Transverse colon (tissue), 4 donors: ENCODE measurements at places on chromosomes 3 and 15. TPM values are rescaled to one million over a fixed set of nuclear protein-coding genes. Genes with fewer than 3 reads are reported as not detected.

- DNase-seq = no peak
These were observed 58.9 kb upstream of the LIMD1 start for GRCh38 chr3:45535665-45536064.

TARS3 gene
- total RNA-seq = 11.7 TPM

NR2E3 gene
- total RNA-seq = 0.95 TPM

- DNase-seq = no peak
These were observed 49.1 kb downstream of the FMN1 start for GRCh38 chr15:33145447-33145846.

DNA sequence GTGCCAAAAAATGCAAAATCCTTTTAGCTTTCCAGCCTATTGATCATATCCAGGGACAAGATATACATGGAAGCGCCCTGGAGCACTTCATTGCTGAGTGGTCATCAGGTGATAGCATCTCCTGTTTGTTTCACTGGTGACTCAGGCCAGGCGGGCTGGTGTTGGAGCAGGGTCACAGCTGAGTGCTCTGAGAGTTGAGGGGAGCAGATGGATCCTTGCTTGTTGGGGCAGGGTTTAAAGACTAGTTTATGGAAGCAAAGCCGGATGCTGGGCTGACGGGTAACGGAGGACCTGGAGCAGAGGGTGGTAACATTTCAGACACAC, 405.0 kb upstream of the TPM1 start:
- no peak for DNase-seq

TFG gene
- 89.8 TPM for total RNA-seq

DNA sequence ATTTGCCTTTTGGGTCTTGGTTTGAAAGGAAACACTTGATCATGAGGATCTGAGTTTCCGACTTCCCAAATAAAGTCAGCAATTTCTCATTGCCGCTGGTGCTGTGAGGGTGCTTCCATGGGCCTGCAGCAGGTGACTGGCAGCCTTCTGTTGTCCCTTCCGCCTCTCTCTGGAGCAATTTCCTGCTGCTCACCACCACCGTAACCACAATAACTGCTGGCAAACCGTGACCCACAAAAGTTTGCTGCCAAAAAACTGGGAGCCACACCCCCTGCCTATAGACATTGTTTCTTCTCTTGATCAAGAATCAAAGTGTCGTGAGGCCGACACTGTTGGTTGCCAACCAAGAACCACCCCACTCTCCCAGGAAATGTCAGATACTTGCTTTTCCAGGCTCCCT, 164.0 kb downstream of the NR2F2 start:
- no peak for DNase-seq

GRCh38 chr15:91522605-91523332, 330.7 kb upstream of the SLCO3A1 start:
- no peak for DNase-seq

ACAN gene
- total RNA-seq = not detected

AMIGO3 gene
- total RNA-seq = 0.68 TPM

- no peak for DNase-seq
These were observed 71.0 kb downstream of the TCF12 start for GRCh38 chr15:56989411-56989924.

DNA sequence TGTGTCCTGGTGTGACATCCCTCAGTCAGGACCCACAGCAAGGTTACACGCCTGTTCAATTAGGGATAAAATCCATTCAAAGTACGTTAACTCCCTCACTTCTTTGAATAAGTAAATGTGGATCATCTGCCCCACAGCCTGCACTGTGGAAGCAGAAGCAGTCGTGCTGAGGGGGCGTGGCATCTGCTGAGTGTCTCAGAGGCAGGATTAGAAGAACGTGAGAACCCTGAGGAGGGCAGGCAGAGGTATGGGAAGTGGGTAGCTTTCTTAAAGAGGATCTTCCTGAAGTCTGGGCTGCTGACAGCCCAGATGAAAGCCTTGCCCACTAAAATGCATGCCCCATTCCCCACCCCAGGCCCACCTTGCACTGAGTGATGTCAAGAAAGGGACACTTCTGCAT, 28.5 kb downstream of the CRABP1 start:
- no peak for DNase-seq

IL5RA gene
- total RNA-seq = not detected

DNA sequence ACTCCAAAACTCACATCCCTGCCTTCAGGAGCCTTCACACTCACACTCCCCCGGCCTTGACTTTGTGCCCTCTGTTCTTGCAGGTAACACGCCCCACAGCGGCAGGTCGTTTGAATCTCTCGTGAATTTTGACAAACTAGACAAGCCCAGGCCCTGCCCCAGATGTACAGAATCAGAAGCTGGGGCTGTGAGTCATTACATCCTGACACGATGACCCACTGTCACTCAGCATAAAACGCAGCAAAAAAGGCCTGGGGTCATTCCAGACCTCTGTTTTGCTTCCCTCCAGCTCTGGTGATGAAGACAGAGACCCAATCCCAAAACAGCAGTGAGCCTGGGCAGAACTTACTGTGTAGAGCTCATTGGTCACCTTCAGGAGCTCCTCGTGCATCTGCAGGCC, 116.4 kb upstream of the RAD18 start:
- no peak for DNase-seq

FANCD2OS gene
- total RNA-seq = not detected

DNA sequence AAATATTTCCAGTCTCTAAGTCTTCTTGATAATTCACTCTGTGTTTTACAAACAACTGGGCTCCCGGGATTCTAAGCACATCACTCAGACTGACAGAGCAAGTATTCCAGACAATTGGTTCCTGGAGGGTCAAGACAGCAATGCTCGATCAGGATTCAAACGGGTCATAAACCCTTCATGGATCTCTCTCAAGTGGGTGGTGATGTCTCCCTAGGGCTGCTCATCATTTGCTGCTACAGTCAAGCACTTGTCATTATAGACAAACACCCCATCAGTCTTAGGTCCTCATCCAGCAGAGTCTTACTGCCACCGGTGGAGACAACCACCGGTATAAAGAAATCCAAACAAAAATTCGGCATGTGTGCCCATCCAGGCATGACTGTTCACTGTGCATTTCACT, 921.1 kb downstream of the FHIT start:
- no peak for DNase-seq

GRCh38 chr15:80106051-80106450, 46.6 kb downstream of the ZFAND6 start:
- no peak for DNase-seq

DNA sequence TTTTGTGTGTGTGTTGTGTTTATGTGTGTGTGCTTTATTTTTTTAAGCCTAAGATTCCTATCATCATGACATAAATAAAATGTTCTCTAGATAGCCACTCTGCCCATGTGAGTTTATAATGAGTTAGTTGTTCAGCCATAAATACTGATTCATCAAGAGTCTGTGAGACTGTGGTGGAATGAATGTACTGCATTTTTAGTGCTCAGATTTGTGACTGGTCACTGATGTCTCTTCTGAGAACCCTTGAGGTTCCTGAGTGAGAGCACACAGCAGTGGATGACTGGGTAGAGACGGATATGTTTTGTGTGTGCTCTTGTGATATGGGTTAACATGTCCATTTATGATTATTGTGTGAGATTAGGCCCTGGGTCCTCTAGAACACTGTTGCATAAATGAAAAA, 51.2 kb downstream of the SETD5 start:
- no peak for DNase-seq

GRCh38 chr3:71389911-71390573, 193.5 kb downstream of the FOXP1 start:
- peak; percentile 67 for DNase-seq

GRCh38 chr15:78255421-78256043, 8.8 kb upstream of the DNAJA4 start:
- no peak for DNase-seq

ROBO2 gene
- total RNA-seq = 0.41 TPM

DNA sequence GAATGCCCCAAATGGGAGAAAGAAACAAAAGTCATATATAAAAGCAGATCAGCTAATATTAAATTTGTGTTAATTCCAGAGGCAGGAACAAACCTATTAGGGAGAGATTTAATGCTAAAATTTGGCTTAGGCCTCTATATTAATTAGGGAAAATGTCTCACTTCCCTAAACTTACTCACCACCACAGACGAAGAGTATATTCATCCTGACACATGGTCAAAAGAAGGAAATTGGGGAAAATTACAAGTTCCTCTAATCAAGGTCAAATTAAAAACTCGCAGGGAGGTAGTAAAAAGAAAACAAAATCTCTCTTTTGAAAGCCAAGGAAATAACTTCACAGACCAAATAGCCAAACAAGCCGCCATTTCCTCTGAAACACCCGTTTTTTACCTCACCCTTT, 32.2 kb downstream of the GRM2 start:
- DNase-seq = no peak

KY gene
- total RNA-seq = not detected

DNA sequence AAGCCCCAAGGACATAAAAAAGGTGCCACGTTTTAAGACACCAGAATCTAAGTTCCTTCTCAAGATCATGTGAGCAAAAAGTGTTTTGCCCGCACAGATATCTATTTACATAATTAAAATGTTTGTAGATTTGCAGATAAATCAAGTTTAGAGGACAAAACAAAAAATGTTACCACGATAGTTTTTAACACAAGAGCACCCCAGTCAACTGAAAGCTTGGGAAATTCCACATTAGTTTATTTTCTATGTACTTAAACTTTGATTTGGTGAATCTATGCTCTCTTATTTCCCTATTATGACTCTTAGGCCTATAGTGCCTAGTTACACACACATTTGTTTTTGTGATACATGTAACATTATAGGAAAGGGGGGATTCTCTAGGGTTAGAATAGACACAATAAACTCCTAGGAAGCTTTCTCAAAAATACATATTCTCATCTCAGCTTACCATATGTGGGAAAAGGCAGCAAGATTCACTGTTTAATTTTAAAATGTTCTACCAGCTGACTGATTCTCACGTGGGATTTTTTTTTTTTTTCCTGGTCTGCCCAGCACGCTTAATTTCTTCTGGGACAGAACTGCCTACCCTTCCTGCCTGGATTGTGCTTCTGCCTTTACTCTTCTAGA, 8.4 kb upstream of the LEKR1 start:
- no peak for DNase-seq

- DNase-seq = no peak
These were observed 128.5 kb downstream of the LSAMP start for GRCh38 chr3:116316771-116317170.

DNA sequence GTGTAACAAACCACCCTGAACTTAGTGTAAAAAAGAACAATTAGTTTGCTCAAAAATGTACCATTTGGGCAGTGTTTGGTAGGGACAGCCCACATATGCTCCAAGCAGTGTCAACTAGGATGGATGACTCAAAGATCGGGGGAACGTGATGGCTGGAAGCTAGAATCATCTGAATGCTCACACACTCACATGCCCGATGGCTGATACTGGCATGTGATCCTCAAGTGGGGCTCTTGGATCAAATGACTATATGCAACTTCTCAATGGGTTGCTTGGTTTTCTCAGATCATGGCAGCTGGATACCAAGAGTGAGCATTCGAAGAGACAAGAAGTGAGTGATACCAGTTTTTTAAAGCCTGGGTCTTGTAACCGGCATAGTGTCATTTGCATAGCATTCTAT, 335.9 kb upstream of the KCNMB2 start:
- DNase-seq = no peak

GRCh38 chr3:13294442-13295351, 125.4 kb downstream of the NUP210 start:
- DNase-seq = no peak

GRCh38 chr3:149581681-149582370, 76.0 kb downstream of the WWTR1 start:
- DNase-seq = no peak

DNA sequence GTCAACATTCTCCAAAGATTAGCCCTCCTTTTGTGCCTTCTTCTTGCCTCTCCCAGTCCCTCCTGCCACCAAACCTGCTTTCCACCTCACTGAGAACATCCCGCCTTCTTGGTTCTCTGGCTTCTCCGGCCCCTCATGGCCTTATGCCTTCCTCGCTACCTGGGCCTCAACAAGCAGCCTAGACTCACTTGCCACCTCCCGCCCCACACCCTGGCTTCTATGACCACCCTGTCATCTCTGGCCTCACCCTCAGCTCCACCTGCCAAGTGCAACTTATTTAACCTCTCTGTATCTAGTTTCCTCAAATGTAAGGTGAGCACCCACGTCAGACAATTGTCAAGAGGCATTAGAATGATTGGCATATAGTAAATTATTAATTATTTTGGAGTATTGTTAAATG, 68.8 kb upstream of the MEX3B start:
- no peak for DNase-seq

- DNase-seq = peak; percentile 27
These were observed 38.1 kb upstream of the IQSEC1 start for GRCh38 chr3:13111173-13111872.

CISH gene
- total RNA-seq = 4.4 TPM

GOLGA6L4 gene
- total RNA-seq = 4.0 TPM

DNA sequence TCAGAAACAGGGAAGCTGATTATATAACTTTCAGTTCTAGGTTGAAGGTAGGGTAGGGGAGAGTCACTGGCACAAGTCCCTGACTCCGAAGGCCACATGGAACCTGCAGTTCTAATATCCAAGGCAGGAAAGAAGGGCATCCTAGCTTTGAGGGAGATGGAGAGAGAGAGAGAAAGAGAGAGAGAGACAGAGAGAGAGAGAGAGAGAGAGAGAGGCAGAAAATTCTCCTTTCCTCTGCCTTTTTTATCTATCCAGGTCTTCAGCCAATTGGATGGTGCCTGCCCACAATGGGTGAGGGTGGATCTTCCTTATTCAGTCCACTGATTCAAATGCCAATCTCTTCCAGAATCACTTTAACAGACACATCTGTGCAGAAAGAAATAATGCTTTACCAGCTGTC, 35.7 kb upstream of the TMEM45A start:
- DNase-seq = no peak

DNA sequence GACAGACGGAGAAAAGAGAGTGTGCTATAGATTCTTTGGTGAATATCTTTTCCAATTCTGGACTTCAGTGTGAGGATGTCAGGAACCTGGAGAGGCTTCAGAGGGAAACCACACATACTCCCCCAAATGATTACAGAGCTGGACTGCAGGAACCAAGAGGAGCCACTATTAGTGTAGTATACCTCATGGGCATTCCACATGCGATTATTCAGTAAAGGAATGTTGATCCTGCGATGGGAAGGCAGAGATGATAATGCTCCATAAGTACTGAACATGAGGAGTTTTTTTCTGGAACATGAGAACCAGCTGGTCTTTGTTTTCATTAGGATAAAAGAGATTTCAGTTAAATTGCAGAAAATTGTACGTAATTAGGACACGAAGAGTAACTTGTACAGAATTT, 18.7 kb downstream of the STARD9 start:
- no peak for DNase-seq

DNA sequence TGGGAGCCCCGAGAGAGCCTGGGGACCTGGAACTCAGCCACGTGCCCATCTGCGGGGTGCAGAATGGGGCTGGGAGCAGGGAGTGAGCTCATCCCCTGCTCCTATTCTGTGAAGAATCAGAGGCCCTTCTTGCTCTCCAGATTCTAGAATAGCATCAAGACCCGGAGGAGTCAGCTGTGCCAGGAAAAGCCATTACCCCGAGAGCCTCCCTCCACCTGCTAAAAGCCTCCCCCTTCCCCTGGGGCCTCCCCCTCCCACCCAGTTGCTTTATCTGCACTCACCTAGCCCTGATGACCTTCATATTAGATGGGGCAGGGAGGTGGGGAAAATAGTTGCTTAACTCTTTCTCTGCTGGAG, 23.1 kb downstream of the CCDC33 start:
- no peak for DNase-seq

ZNF660 gene
- 0.55 TPM for total RNA-seq

PPP1R14D gene
- total RNA-seq = 118 TPM

- no peak for DNase-seq
These were observed 226.6 kb upstream of the IL12A start for GRCh38 chr3:159761848-159762635.
